ENCODE measurements at places on chromosomes 5 and 9.
A peak's percentile ranks its signal among the peaks of the same experiment; 100 is the strongest.

GRCh38 chr5:170913573-170913972 lies 51.8 kb downstream of the RANBP17 start:
- no peak for DNase-seq

GRCh38 chr5:79055017-79055416 lies 14.5 kb downstream of the DMGDH start:
- no peak for DNase-seq

- DNase-seq, result no peak
Measured at GRCh38 chr5:68257210-68257609, 41.7 kb downstream of the PIK3R1 start.

DNA sequence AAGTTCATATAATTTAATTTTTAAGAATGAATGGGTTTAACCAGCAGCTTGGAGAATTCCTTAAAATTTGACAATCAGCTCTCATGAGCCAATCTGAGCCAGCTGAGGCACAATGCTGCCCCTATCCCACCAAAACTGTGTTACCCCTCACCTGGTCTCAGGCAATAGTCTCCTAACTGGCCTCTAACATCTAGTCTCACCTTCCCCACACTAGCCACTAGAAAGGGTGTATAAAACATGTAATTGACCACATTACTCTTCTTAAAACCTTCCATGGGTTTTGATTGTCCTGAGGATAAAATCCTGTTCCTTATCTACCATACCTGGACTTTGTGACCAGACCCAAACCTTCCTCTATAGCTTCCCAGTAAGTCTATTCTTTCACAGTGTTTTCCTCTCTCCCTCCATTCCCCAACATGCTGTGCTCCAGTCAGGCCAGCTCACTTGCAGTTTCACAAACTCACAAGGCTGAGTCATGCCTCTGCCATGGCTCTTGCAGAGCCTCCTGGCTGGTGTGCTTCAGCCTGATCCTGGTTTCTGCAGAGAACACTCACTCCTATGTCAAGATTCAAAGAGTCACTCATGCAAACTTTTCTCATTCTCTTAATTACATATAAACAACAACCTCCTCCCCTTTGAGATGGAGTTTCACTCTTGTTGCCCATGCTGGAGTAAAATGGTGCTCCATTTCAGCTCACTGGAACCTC lies 16.0 kb upstream of the ZCCHC7 start:
- peak; percentile 68 for DNase-seq

- no peak for DNase-seq
Measured at GRCh38 chr5:122846051-122846550, 688 bp downstream of the SNX24 start.

- DNase-seq, result no peak
Measured at GRCh38 chr5:172274951-172275753, 8.4 kb downstream of the UBTD2 start.

DNA sequence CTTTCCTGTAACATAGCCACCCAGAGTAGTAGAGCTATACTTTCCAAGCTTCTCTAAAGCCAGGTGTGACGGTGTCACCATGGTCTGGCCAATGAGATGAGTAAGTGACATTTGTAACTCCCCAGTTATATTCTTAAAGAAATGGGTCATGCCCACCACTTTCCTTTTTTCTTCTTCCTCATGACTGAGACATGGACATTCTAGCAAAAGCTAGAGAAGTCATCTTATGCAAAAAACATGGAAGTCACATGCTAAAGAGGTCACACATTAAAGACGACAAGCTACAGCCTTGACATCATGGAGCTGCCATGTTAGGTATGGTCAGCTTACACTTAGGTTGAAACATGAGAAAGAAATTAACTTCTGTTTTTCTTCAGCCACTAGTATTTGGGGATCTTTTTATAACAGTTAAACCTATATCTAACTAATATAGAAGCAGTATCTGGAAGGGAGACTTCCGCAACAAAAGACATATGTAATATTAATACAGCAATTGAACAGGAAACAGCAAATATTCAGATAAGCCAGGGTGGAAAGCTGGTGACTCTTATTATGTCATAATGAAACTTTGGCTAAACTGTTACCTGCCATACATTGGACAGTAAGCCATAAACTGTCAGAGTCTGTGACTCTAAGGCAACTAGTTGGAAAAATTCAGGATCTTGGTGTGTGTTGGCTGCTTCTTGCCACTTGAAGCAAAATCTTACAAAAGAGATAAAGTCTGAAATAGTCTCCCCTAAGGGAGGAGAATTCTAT lies 54.7 kb upstream of the SNX2 start:
- no peak for DNase-seq

GRCh38 chr5:144183254-144183889 lies 12.7 kb downstream of the KCTD16 start:
- DNase-seq, result no peak

- peak; percentile 13 for DNase-seq
Measured at GRCh38 chr9:98381311-98382103, 126.1 kb upstream of the TBC1D2 start.

GRCh38 chr9:70868661-70869652 lies 252.5 kb downstream of the TRPM3 start:
- DNase-seq, result no peak

DNA sequence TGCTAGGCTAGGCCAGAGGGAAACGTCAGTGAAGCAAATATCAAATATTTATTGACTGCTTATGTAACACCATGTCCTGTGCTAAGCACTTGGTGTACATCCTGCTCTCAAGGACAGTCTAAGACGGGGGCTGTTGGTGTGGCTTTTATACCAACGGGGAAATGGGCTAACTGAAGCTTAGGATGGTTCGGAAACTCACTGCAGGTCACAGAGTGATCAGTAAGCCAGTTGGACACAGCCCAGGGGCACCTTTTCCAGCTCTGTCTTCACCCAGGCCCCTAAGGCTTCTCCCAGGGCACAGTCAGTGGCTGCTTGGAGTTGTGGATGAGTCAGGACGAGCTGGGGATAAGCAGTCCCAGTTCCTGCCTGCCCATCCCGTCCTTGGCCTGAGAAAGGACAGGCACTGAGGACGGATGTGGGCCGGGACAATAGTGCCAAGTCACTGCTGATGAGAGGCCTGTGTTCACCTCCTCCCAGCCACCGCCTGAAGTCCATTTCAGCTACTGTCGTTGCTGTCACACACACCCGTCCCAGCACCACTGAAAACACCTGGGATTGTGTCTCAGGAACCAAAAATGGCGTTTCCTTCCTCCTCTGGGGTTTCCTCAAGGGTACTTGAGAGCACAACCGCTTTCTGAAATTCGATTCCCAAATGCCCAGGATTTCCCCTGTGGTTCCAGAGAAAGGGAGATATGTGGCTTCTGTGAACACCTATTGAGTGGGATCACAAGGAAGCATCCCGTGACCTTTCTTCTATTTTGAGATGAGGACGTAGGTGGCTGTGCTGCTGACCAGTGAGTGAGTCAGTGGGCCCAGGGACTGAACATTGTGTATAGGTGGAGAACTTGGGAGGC lies 17.5 kb upstream of the SPRY4 start:
- no peak for DNase-seq

DNA sequence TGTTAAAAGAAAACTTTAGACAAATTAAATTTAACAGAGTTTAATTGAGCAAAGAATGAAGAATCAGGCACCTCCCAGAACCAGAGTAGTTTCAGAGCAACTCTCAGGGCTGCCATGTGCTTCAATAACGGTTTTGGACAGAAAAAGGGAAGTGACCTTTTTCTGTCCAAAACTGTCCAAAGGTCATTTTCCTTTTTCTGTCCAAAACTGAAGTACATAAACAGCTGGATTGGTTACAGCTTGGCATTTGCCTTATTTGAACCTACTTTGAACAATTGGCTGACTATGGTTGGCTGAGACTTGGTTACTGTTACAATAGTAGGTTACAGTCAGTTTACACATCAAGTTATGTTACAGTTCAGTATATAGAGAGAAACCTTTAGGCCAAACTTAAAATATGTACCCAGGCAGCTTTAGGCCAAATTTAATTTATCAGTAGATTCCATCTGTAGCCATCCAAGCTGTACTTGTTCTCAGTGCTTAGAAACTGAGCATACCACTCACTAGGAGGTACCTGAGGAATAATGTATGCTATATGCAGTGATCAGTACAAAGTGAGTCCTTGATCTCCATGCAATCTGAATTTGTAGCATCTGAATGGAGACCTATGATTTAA lies 44.0 kb downstream of the C9orf85 start:
- peak; percentile 84 for DNase-seq

- DNase-seq, result peak; percentile 31
Measured at GRCh38 chr9:135898634-135899407, 8.5 kb downstream of the CAMSAP1 start.

DNA sequence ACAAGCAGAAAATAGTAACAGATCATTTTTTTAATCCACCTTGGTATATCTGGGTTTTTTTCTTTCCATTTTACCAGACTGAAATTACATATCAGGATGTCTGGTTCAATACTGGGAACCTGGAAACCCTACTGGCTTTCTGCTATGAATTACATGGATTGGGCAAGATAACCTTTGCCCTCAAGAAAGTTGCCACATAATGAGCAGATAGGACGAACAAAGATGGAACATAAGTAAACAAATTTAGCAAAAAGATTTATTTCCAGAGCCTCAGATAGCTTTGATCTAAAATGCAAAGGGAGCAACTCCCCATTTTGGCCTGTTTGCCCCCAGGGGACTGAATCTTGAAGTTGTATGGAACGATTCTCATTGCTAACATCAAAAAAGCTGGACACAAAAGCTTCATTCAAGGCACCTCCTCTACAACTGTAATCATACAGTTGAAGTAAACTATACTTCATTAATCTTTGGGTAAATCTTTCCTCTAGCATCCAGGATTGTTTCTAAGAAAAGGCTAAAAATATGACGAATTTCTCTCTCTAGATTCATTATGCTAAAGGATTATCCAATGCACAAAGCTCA lies 131.6 kb upstream of the PTGER4 start:
- no peak for DNase-seq

GRCh38 chr5:147560718-147561331 lies 51.0 kb upstream of the DPYSL3 start:
- no peak for DNase-seq

GRCh38 chr9:33288828-33289483 lies 1.4 kb upstream of the NFX1 start:
- DNase-seq, result no peak

GRCh38 chr5:65462139-65462705 lies 19.5 kb downstream of the ADAMTS6 start:
- DNase-seq, result no peak

DNA sequence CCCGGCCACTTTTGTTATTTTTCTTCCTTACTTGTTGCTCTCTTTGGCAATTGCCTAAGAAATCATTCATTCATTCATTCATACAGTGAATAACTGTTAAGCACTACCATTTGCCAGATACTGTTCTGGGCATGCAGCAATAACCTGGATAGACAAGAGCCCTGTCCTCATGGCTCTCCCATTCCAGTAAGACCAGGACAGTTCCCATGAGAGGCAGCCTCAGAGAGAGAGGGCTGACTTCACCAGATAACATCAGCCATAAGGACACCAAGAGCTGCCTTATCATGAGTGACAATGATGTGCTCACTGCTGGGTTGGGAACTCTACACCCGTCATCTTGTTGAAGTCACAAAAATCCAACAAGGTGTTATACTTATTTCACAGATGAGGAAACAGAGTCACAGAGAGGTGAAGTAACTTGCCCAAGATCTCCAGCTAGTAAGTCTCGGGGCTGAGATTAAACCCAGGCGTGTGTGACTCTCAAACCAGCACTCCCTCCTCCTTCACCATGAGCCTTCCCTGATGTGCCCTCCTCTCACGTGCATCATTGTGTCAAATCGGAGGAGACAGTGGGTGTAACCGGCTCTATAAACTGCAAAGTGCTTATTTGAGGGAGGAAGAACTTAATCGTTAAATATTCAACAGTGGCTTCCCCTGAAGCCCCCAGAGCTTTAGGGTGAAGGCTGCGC lies 61.1 kb upstream of the TBC1D2 start:
- no peak for DNase-seq

GRCh38 chr9:133754187-133754586 lies 16.0 kb upstream of the SARDH start:
- no peak for DNase-seq

DNA sequence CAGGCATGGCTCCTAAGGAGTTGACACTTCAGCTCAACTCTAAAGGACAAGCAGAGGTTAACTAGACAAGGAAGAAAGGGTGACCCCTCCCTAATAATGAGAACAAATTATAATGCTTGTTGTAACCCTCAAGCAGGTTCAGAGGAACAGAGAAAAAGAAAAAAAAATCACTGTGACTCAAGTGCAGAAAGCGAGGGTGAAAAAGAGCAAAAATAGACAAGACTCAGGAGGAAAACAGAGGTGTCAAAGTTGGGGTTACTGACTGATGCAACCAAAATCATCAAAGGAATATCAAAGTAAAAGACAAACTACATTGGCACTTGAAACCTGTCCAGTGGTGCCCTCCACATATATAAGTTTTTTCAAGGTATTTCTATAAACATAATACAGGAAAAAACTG lies 28.4 kb downstream of the FBXW11 start:
- no peak for DNase-seq

DNA sequence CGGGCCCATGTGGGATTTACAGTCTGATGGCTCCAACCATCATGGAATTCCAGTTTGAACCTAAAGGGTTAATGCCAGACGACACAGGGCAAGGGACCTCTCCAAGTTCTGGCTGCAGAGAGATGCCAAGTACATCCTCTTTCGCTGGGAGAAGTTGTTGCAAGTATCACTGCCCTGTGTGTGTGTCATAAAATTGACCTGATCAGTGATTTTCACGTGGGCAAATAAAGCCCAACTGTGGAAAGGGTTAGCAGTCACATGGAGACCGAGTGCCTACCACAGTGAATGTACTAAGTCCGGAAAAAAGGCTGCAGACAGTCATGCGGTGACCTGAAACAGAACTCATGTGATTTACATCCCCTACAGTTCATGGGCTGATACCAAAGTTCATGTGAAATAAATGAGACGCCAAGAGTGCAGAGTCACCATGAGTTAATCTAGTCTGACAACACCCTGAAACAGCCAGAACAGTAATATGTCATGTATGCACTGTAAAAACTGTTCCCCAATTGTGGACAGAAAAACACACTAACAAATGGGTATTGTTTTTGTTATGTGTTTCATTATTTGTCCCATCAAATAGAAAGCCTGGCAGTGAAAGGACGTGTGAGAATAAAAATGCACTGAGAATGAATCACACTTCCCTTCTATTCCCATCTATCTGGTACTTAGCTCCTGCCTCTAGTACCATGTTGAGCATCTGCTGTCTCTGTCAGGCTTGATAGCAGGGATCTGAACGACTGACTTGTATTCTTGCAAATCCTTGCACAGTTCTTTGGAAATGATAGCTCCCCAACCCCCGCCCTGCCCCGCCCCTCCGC lies 115.7 kb downstream of the SUSD1 start:
- DNase-seq, result no peak

- DNase-seq, result no peak
Measured at GRCh38 chr5:111422245-111422644, 90.1 kb downstream of the STARD4 start.

GRCh38 chr5:133792024-133792423 lies 176.4 kb downstream of the C5orf15 start:
- DNase-seq, result no peak

- DNase-seq, result no peak
Measured at GRCh38 chr5:180813420-180813819, 10.8 kb upstream of the MGAT1 start.
